ENCODE measurements at places on chromosomes 16 and 17. TPM values are rescaled to one million over a fixed set of nuclear protein-coding genes. Genes with fewer than 3 reads are reported as not detected.

Gene DNAAF8
- total RNA-seq: under 0.01 TPM

Gene CX3CL1
- not detected for total RNA-seq

Gene TEX19
- not detected for total RNA-seq

Gene EXOC3L1
- total RNA-seq: not detected

Gene BRICD5
- 0.24 TPM for total RNA-seq

Gene STAT5A
- total RNA-seq: 1.3 TPM

Gene CA7
- total RNA-seq: not detected

Gene SLX1A
- 28.9 TPM for total RNA-seq

Gene NOL3
- total RNA-seq: 30.1 TPM

Gene KLHL10
- not detected for total RNA-seq

Gene CCL3
- total RNA-seq: not detected

Gene SPAG7
- 38.2 TPM for total RNA-seq
